Activated T-cell treated with anti-CD3 and anti-CD28 coated beads, Interleukin-2, amount 50 U/mL, for 72 hours (primary cell): ENCODE measurements at places on chromosomes 7 and 10. TPM values are rescaled to one million over a fixed set of nuclear protein-coding genes. Genes with fewer than 3 reads are reported as not detected.

DNA sequence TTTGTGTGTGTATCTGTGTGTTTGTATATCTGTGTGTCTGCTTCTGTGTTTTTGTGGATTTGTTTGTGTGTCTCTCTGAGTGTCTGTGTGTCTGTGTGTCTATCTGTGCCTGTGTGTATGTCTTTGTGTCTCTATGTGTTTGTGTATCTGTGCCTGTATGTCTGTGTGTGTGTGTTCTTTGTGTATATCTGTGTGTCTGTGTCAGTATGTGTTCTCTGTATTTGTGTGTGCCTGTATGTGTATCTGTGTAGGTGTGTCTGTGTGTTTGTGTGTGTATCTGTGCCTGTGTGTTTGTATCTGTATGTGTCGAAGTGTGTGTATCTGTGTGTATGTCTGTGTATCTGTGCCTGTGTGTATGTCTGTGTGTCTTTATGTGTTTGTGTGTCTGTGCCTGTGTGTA is 118.2 kb downstream of the SH2D4B start:
- DNase-seq = no peak

SMARCD3 gene
- 8.2 TPM for total RNA-seq

DNA sequence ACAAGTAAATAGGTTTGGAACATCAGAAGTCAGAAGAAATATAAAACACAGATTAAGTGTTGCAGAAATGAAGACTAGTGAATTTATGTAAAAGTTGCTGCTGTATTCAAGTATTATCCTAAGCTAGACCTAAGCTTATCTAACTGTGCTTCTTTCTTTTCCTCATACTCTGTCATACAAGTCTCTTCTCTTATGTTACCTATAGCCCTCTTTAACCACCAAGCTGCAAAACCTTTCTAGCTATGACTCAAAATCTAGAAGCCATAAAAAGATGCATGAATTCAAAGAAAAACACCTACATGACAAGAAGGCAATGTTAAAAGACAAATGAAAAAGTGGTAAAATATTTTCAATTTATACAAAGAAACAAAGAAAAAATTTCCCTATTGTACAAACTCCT is 23.0 kb downstream of the DENND11 start:
- DNase-seq = no peak

- no peak for DNase-seq
Measured at GRCh38 chr10:35470925-35471315, 134.2 kb upstream of the GJD4 start.

GRCh38 chr7:128370491-128370890 is 9.0 kb upstream of the PRRT4 start:
- no peak for DNase-seq

DNA sequence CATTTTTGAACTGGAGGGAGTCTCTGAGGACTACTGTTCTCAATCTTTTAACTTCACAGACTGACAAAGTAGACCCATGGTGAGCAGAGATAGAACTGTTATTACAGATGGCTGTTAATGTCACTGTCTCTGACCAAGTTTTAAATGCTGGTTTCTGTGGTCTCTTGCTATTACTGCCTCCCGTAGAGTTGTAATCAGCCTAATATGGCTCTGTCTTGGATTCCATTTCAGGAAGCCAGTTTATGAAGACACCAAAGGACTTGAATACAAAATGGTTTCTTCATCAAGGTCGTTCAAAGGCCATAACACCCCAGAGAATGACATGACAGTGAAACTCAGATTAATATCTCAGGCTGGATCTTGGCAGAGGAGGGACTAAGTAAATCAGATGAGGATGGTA is 3.9 kb downstream of the SFRP4 start:
- DNase-seq = no peak

- DNase-seq = no peak
Measured at GRCh38 chr7:149427893-149428292, 33.0 kb downstream of the ZNF777 start.

DNA sequence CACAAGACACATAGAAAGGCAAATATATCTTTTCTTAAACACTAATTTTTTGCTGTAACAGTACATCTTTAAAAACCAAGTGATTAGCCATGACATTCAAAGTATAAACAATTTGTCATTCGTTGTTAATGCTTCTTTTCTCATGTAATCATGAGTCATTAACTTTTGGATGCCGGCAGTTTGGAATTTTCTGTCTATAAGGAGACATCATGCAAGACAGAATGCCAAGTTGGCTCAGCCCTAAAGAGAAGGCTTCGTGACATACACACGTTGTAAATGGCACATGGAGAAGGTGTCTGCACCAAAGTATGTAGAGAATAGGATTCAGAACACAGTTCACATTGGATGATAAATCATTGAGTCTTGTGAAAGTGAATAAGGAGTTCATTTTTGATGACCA is 35.9 kb downstream of the CCDC3 start:
- DNase-seq = no peak

DNA sequence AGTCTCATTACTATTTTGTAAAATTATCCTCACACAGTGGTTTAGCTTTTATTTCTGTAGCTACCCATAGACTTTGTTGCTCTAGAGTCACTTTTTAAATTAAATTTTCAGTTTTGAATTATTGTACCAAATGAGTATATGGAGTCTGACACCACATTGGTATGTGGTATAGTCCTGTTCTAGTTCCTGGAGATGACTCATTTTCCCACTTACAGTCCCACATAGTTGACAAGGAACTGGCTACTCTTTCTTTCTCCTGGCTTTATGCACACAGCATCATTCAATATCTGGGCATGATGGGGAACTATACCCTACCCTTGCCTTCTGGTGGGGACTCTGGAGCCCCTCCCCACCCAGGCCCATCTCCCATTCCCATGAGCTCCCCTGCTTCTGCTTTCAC is 92.6 kb upstream of the RAB11FIP2 start:
- DNase-seq = no peak

DNA sequence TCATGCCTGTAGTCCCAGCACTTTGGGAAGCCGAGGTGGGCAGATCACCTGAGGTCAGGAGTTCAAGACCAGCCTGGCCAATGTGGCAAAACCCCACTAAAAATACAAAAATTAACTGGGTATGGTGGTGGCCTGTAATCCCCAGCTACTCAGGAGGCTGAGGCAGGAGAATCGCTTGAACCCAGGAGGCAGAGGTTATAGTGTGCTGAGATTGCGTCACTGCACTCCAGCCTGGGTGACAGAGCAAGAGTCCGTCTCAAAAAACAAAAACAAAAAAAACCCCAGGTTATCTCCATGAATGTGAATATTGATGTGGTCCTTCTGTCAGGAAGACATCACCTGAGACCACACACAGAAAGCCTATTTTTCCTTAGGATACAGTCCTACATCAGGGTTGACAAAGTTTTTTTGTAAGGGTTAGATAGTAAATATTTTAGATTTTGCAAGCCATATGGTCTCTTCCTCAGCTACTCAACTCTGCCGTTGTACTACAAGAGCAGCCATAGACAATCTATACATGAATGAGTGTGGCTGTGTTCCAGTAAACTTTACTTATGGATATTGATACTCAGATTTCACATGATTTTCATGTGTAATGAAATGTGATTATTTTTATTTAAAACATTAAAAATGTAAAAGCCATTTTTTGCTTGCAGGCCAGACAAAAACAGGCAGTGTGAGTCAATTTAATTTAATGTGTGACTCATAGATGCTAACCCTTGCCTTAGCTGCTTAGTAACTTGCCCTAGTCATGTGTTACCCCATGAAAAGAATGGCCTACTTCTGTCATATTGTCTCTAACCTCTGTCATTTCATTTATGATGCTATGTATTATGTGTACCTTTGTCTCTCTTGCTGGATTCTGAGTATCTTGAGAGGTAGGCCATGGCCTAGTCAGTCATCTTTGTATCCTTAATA is 78.1 kb downstream of the TPST1 start:
- DNase-seq = no peak

CDC14C gene
- total RNA-seq = not detected

DNA sequence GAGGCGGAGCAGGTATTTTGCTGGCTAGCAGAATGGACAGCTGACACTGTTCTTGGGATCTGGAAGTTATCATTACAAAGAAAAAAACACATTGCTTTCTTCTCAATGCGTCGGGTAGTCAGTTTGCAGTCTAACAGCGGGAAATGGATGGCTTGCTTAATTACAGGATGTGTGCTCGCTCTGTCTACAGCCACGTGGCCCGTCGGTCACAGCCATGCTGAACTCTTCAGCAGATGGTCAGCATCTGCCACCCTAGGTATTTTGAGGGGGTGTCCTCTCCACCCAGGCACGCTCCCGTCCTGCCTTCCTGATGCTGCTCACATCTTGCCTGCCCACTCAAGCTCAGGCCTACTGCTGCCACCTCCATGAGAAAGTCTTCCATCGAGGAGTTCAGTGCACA is 20.4 kb upstream of the INMT start:
- DNase-seq = no peak

DNA sequence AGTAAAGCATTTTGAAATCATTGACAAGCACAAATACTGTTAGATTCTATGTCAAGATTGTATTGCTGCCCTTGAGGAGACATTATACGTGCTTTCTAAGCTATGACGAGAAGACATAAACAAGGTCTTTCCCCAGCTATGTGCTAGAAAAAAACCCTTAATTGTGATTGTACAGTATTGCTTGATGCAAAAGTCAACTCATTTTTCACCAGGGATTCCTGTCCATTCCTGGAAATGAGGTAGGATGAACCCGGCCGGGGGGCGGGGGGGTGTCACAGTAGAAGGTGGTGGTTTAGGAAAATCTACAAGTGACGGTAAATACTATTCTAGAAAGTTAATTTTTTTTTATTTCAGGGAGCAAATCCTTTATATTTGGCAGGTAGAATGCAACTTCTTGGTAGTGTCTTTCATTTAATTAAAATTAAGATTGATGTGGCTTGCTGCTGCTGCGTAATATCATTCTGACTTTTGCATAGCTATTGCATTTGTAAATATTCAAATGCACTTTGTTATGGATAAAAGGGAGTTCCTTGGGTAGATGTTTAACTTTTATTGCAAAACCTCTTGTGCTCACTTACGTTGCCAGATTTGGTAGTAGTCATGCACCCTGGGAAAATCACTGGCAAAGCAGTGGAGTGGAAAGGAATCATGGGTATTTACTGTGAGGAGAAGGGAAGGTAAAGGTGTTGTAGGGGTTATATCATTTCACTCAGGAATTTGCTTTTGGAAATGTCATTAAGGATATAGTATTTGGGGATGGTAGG is 164.4 kb upstream of the PRPS1L1 start:
- no peak for DNase-seq

MKRN1 gene
- total RNA-seq = 91.3 TPM

DNA sequence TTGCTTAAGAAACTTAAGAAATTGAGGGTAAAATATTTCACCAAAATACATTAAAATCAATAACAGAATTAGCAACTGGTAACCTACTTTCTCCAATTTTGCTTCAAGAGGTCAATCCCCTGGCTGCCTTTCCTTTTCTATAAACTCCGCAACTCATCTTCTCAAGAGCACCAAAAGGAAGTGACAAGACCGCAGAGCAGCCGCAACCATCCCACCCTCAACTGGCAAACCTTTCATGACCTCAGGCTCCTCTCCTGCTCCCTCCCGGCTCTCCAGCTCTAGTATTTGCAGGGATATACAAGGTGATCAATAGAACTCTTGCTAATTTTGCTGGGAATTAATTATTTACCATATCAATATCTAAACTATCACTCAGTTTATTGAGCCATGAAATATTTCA is 88.9 kb downstream of the ATE1 start:
- no peak for DNase-seq

- DNase-seq = no peak
Measured at GRCh38 chr7:31044529-31044928, 7.6 kb upstream of the ADCYAP1R1 start.

- DNase-seq = no peak
Measured at GRCh38 chr10:14618674-14619073, 156.0 kb downstream of the FAM107B start.

WDR11 gene
- total RNA-seq = 77.9 TPM

LLCFC1 gene
- not detected for total RNA-seq

- DNase-seq = no peak
Measured at GRCh38 chr7:121561717-121562116, 165.6 kb upstream of the FAM3C start.
